ENCODE measurements at places on chromosomes 4 and X.
A peak's percentile ranks its signal among the peaks of the same experiment; 100 is the strongest.

- no peak for DNase-seq
Measured at GRCh38 chr4:3342182-3342854, 49.5 kb downstream of the RGS12 start.

DNA sequence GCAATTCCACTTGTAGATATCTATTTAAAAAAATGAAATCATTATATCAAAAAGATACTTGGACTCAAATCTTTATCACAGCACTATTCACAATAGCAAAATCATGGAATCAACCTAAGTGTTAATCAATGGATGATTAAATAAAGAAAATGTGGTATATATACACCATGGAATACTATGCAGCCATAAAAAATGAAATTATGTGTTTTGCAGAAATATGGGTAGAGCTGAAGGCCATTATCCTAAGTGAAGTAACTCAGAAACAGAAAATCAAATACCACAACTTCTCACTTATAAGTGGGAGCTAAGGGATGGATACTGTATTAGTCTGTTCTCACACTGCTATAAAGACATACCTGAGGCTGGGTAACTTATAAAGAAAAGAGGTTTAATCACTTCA, 14.3 kb upstream of the INTU start:
- no peak for DNase-seq

DNA sequence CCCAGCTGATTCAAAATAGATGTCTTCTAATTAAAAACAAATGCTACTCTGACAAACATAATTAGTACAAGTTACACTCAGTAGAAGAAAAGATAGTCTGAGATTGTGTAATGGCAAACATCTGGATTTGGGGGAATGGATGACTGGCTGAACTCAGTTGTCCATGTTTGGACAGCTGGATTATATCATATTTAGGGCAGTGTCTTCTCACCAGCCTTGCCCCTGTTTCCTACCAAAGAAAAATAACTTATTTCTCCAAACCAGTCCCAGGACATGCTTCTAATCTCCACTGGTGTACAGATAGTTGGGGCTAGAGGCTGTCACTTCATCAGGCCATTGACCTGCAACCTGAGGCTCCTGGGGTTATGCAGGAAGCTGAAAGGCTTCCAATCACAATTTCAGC, 237.3 kb downstream of the USP46 start:
- DNase-seq: no peak

- no peak for DNase-seq
Measured at GRCh38 chr4:89493367-89493766, 185.8 kb upstream of the GPRIN3 start.

DNA sequence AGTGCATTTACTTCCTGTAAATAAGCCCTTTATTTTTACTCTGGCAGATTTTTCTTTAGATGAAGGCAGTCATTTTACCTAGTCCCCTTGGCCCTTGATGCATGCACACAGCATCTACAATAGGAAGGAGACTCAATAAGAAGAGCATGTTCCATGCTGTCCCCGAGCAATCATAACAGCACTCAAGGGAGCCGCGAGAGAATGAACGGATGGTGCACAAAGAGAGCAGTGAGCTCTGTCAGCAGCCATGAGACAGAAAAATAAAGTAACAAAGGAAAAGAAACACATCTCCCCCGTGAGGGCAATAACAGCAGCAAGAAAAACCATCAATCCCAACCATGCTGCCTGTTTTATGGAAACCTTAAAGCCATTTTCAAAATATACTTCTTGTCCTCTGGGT, 11.9 kb downstream of the SMIM31 start:
- no peak for DNase-seq

DNA sequence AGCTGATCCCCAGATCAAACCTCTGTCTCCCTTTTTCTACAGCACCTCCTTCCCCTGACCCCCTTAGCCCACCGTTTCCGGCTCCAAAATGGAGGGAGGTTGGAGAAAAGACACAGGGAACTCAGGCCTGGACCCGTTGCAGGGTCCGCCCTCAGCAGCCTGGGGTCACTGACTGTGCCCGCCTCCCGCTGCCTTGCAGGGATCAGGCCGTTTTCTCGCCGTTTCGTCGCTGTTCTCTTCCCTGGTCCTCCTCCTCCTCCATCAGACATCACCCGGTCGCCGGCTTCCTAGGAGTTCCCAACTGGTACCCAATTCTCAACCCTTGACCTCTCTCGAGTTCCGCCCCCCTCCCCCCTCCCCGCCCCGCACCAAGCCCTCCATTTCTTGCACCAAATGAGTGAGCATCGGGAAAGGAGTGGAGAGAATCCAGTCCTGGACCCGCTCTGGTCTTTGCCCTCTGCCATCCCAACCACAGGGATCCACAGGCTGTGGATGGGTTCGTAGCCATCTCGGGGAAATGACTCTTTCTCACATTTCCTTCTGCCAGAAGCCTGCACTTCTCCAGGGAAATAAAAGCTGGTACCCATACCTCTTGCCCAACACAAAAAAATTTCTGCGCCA, 493 bp downstream of the TCEAL5 start:
- no peak for DNase-seq

- peak; percentile 69 for DNase-seq
Measured at GRCh38 chr4:145938618-145939440, at the start of gene ZNF827. TSS of gene ZNF827 (minus strand) at chr4:145938823. CDS start at chr4:145938407, 416 bp downstream.

- DNase-seq: no peak
Measured at GRCh38 chrX:30680618-30681017, 27.4 kb downstream of the GK start.

GRCh38 chrX:7372825-7373525, 225.0 kb upstream of the PUDP start:
- DNase-seq: no peak

GRCh38 chrX:22063284-22063683, 31.2 kb downstream of the PHEX start:
- peak; percentile 50 for DNase-seq

GRCh38 chr4:46656071-46656470, 253.0 kb downstream of the COX7B2 start:
- DNase-seq: no peak

- no peak for DNase-seq
Measured at GRCh38 chr4:7960017-7960789, 20.5 kb upstream of the AFAP1 start.

DNA sequence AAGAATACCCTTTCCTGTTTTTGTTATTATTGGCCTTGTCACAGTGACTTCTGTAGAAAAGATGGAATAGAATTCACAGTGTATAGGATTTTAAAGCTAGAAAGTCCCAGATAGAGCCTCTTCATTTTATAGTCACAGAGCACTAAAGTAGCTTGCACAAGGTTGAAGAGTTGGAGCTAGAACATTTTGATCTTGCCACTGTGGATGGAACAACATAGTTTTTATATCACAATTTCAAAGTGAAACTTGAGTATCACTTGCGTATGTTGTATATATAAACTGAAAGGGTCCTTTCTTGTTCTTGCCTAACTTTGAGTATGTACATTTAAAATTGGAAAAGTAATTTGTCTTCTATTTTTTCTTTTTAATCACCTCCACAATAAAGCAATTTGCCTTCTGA, 2.7 kb downstream of the USO1 start:
- DNase-seq: no peak

- DNase-seq: no peak
Measured at GRCh38 chr4:25844961-25845712, 17.7 kb downstream of the SEL1L3 start.

GRCh38 chr4:77618383-77619241, 13.0 kb downstream of the CXCL13 start:
- DNase-seq: peak; percentile 64

- DNase-seq: no peak
Measured at GRCh38 chr4:112153211-112153791, 8.0 kb downstream of the FAM241A start.

- DNase-seq: no peak
Measured at GRCh38 chr4:17687237-17687857, 72.9 kb downstream of the MED28 start.

DNA sequence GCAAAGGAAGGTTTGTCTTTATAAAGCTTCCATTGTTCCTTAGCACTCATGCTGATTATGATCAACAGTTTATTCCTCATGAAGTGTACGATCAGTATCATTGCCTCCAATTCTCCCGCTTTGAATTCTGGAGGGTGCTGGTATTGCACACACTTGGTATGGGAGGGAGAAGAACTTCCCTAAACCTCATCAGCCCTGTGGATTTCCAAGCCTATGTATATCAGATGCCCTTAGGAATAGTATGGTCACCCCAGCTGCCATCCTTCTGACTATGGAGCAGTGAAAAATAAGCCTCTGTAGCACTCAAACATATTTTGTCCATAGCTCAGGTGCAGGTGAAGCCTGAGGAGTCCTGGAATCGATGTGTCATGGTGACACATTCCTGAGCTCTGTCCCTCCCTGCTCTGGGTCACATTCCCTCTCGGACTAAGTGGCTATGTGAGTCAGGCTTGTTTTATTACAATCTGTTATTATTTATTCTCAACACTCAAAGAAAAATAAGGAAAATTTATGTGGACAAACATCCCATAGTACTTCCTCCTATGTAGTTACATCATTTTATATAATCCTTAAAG, 2.0 kb upstream of the ZDHHC9 start:
- DNase-seq: no peak

DNA sequence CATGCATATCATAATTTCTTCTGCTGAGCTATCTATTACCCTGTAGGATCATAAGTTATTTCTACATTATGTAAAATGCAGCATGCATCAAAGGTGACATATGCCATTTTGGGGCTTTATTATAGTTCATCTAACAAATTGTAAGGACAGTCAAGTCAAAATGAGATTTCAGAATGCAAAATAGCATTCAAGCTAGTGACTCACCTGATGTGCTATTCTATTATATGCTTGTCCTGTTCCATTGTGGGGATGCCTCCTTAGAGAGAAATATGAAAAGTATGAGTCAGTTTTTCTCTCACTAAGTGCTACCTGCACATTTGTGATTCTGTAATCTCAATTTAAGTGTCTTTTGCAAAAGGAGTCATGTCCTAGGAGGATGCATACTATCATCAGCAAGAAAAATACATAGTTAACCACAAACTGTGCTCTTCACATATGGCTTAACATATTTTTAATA, 647.0 kb upstream of the PCDH10 start:
- DNase-seq: no peak

GRCh38 chr4:141391771-141392170, 171.1 kb downstream of the ZNF330 start:
- no peak for DNase-seq

GRCh38 chr4:13306356-13306755, 177.8 kb downstream of the RAB28 start:
- no peak for DNase-seq

GRCh38 chr4:29861307-29861706, 858.9 kb upstream of the PCDH7 start:
- no peak for DNase-seq

DNA sequence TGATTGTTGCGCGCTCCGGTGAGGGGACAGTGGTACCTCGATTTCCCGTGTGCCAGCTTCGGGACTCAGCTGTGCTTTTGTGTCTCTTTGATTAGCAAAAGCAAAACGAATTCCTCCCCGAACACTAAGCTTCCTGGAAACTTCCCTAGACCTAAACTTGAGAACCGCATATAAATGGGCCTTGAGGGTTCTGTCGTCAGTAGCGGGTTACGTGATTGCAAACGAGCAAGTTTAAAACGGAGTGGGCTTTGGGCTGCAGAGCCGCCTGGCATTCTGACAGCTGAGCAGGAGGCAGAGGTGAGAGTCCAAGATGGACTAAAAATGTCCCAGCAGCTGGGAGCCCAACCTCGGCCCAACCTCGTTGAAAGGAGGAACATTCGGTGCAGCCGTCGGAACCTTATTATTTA, 1.2 kb upstream of the TAPT1 start:
- no peak for DNase-seq

- no peak for DNase-seq
Measured at GRCh38 chr4:39442998-39443397, 15.7 kb downstream of the RPL9 start.

GRCh38 chrX:13345037-13345436, 25.2 kb upstream of the ATXN3L start:
- no peak for DNase-seq

DNA sequence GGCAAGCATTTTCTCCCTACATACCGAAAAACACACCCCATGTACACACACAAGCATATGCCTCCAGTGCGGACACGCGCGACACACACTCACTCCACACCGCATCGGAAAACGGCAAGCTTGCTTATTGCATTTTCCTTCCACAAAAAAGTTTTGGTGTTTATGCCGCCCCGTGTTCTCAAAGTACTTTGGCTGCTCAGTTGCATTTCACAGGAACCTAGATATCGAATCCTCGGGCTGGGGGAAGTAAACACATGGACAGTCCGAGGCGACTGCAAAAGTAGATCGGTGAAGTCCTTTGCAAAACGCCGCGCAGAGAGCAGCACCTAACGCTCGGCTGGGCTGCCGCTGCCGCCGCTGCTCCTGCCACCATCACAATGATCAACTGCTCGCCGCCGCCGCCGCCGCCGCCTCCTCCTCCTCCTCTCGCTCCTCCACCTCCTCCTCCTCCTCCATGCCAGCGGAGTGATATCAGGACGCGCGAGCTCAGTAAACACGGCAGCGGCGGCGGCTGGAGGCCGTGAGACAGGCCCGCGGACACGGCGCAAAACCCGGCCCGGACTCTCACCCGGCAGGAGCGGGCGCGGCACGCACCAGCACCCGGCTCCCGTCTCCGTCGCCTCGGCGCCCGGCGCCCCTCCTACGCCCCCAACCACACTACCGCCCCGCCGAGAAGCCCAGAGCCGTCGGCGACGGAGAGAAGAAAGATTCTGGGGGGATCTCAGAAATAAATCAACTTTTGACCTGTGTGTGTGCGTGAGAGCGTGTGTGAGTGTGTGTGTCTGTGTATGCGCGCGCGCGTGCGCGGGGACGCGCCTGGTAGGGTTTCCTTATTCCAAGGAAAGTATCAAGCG, at the start of gene MAML3:
Gene MAML3, minus strand, starts transcription at position 467 of the 854 bp plus-strand sequence. CDS start 857 bp downstream, outside the sequence.
- peak; percentile 85 for DNase-seq

GRCh38 chr4:86048426-86048825, 311.4 kb downstream of the MAPK10 start:
- DNase-seq: no peak

DNA sequence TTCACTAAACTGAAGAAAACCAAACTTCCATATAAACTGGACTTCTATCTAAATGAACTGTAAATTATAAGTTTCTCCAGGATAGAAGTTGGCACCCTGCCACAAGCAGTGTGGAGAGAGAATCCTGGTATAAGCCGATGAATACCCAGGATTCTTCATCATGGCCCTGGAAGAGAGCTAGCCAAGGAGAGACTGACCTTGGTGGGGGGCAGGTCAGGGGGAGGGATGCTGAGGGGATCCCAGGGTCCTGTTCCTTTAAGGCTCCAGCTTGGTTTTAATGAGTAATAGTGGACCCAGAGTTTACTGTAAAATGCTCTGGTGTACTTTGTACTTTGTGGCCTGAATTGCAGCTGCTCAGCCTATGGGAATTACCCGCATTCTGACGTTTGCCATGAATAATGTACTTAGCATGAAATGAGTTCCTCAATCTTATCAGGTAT, 16.9 kb downstream of the RASSF6 start:
- no peak for DNase-seq

- peak; percentile 60 for DNase-seq
Measured at GRCh38 chr4:56723201-56723605, 42.1 kb upstream of the HOPX start.

DNA sequence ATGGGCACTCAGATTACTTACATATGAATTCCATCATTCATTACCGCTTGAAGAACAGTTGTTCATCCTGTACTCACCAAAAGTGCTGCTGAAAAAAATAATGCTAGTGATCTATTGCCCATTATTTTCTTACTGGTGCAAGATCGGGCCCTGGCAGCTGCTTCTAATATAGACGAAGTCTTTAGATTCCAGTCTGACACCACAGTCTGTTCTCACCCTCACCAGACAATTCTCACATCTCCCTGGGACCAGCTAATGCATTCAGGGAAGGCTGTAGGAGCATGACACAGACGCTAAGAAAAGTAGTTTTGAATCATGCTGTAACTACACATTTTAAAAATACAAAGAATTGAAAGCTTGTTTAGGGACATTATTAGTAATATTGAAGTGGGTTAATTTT, 13.8 kb downstream of the GEMIN8 start:
- no peak for DNase-seq
